ENCODE measurements at places on chromosomes 7 and 10. TPM values are rescaled to one million over a fixed set of nuclear protein-coding genes. Genes with fewer than 3 reads are reported as not detected.

Gene CTBP2
- total RNA-seq, result 99.6 TPM

Gene ZNF487
- 2.0 TPM for total RNA-seq

Gene BMPER
- 0.65 TPM for total RNA-seq

Gene LLCFC1
- total RNA-seq, result not detected
